ENCODE measurements at places on chromosomes 7 and 10.

DNA sequence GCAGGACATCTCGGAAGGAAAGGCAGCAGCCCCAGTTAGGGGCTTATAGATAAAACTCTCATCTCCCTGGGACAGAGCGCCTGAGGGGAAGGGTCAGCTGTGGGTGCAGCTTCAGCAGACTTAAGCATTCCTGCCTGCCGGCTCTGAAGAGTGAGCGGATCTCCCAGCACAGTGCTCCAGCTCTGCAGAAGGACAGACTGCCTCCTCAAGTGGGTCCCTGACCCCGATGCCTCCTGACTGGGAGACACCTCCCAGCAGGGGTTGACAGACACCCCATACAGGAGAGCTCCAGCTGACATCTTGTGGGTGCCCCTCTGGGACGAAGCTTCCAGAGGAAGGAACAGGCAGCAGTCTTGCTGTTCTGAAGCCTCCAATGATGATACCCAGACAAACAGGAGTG is 117.1 kb upstream of the POT1 start:
- DNase-seq: no peak

GRCh38 chr7:52270301-52270700 is 765.1 kb upstream of the POM121L12 start:
- no peak for DNase-seq

- DNase-seq: no peak
These were observed 873.9 kb upstream of the MBL2 start for GRCh38 chr10:53646525-53646924.

GRCh38 chr10:132208462-132209050 is 21.8 kb downstream of the DPYSL4 start:
- no peak for DNase-seq

DNA sequence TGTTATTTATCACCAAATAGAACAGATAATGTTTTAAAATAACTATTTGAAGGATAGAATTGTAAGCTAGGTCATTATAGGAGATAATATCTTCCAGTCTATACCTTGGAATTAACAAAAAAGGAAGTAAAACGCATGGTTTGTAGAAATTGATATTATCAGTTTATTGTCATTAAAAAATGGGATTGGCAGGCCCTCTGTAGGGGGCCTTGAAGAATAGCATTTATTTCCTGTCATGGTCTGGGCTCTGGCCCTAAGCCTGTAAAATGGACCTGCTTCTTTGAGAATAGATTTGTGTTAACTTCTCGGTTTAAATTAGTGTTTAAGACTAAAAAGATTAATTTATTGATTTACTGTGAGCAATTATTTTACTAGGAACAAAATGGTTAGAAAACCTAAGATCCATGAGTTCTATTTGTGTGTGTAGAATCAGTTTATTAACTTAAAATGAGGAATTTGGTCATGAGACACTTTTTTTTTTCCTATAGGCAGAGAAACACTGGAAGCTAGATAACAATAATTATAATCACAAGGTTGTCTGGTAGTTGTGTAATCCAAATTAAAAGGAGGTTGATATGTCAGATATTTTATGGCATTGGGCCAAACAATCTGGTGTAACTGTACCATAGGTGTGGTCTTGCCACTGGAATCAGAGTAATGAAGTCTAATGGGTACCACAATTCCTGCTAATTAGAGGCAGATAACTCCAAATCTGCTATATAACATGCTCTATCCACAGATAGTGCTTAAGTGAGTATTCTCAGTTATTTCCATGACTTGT is 197.4 kb upstream of the FOXP2 start:
- DNase-seq: no peak

DNA sequence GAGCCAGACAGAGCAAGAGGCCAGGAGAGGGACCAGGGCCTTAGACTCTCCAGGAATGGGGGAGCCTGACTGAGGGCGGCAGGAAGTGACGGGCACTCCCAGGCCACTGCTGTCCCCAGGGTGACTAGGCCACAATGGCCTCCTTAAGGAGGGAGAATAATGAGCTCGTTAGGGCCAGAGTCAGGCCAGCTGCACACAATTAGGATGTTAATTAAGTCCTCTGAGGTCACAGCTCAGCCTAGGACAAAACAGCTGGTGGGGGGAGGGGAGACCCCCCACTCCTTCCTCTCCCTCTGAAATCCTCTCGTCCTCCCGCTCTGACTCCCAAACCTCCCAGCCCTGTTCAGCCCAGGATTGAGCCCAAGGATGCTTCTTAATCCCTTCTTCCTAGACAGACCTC is 143.0 kb downstream of the NEURL1 start:
- DNase-seq: no peak

GRCh38 chr7:82036146-82036886 is 266.5 kb upstream of the HGF start:
- peak; percentile 70 for DNase-seq

GRCh38 chr7:2192831-2193534 is 39.8 kb downstream of the MAD1L1 start:
- DNase-seq: no peak

DNA sequence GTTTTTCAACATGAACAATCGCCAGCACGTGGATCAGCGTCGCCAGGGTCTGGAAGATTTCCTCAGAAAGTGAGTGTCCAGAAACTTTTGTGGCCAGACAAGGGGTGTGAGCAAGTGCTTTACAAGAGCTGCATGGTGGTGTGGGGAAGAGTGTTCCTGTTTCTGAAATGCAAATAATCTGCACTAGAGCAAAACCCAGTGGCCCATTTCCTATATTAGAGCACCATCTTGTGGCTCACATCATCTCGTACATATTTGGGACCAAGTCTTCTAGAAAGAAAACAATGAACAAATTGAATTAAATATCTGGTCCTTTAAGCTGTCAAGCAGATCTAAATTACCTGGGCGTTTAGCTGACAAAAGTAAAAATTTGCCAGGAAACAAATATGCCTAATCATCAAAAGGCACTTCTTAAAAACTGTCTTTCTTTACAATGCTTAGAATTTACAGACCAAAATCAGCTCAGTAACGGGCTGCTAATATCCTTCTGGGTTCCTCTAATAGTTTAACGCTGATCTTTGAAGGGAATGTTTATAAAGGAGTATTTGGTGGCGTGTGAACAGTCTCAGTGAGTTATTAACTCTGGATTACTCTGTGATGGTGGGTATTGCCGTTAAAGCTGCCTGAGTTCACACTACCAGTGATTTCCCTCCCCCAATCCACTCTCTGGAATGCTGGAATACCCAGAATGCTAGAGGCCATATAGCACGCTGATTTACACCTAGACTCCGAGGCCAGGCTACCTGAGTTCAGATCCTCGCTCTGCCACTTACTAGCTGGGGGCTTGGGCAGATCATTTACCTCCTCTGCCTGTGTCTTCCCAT is 73.6 kb downstream of the SNX10 start:
- peak; percentile 70 for DNase-seq

- DNase-seq: no peak
These were observed 68.4 kb downstream of the PTEN start for GRCh38 chr10:87931836-87932230.

DNA sequence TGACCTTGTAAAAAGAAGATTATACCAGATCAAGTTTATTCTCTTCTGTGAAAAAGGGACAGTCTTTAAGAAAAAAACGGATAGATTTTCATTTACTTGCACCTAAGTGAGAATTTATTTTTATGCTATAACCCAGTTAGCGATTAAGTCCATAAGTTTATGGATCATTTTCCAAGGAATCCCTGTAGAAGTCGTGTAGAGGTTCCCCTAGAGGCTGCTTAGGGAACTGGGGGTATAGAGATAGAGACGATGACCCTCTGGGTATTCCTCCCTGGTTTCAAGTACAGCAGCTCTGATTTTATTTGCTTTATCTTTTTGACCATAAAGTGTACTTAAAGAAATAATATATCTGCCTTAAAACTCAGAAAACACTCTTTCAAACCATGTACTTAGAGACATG is 648.4 kb upstream of the LRRTM3 start:
- no peak for DNase-seq

DNA sequence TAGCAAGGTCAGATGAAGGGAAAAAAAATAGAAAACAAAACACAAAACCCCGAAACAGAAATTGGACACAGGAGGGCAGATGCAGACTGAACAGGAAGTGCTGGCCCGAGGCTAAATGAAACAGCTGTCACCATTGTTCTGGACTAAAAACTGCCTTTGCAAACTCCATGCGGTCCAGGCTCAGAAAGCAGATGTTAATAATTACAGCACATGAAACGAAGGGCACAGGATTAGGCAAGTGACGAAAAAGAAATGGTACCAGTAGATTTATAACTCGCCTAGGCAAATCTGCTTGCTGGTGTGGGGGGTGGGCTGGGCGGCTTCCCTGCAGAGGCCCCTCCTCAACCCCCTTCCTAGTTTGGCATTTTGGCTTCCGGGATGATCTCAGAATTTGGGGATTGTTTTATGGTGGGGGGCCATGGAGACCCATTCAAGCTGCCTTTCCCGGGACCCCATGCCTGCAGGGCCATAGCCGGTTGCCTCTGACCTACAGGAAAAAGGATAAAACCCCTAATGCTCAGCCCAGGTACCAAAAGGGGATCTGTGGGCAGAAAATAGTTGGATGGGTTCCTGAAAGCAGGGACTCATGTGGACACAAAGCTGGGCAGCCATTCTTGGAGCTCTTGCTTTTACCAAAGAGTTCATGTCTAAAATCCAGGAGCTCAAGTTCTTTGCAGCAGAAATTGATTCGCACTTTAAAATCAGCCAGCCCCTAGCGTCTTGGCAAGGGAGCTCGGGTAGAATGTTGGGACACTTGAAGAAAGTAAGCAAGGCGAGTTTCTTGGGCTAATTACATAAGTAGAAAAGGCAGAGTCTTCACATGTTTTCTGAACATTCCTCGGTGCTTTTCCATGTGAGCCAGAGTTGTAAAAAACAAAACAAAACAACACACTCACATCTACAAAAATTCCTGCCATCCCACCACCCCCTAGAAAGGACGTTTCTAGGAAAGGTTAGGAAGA is 39.0 kb upstream of the EMX2 start:
- no peak for DNase-seq

DNA sequence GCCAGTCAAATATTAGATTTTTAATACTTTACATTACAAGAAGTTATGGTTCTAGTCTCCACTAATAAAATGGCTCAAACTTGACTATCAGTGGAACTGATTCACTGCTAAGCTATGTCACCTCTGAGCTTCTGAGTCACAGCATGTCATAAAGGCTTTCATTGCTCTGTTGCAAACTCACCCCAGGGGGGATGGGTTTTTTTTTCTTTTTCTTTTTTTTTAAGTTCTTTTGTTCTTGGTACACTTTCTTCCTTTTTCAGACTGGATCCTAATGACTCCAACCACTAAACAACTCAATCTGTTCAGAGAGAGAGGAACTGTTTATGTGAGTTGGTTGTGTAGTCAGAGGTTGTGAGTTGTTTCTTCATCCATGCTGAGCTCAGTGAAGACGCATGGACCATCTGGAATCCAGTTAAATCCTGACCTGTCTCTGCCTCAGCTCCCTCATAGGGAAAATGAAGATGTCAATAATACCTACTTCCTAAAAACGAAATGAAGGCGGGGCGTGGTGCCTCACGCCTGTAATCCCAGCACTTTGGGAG is 11.0 kb downstream of the MYOF start:
- DNase-seq: peak; percentile 91
